ENCODE measurements at places on chromosomes 7 and 10. TPM values are rescaled to one million over a fixed set of nuclear protein-coding genes. Genes with fewer than 3 reads are reported as not detected.

CEP55 gene
- 73.3 TPM for total RNA-seq

ADAM22 gene
- 0.26 TPM for total RNA-seq

PRSS37 gene
- total RNA-seq: not detected

WDR86 gene
- 0.26 TPM for total RNA-seq

MYO3A gene
- total RNA-seq: not detected

FGL2 gene
- total RNA-seq: not detected

NCF1 gene
- 0.11 TPM for total RNA-seq
